Umbilical cord (tissue), 2 donors: ENCODE measurements at places on chromosomes 6 and 20. TPM values are rescaled to one million over a fixed set of nuclear protein-coding genes. Genes with fewer than 3 reads are reported as not detected.

OGFRL1 gene
- 22.4 TPM for total RNA-seq

RGS17 gene
- total RNA-seq = 6.7 TPM

RPL10A gene
- 2,541 TPM for total RNA-seq

BTN1A1 gene
- total RNA-seq = 0.72 TPM
